ENCODE measurements at places on chromosomes 13 and 19.

- no peak for DNase-seq
These were observed 314.1 kb downstream of the FOXO1 start for GRCh38 chr13:40352380-40352778.

DNA sequence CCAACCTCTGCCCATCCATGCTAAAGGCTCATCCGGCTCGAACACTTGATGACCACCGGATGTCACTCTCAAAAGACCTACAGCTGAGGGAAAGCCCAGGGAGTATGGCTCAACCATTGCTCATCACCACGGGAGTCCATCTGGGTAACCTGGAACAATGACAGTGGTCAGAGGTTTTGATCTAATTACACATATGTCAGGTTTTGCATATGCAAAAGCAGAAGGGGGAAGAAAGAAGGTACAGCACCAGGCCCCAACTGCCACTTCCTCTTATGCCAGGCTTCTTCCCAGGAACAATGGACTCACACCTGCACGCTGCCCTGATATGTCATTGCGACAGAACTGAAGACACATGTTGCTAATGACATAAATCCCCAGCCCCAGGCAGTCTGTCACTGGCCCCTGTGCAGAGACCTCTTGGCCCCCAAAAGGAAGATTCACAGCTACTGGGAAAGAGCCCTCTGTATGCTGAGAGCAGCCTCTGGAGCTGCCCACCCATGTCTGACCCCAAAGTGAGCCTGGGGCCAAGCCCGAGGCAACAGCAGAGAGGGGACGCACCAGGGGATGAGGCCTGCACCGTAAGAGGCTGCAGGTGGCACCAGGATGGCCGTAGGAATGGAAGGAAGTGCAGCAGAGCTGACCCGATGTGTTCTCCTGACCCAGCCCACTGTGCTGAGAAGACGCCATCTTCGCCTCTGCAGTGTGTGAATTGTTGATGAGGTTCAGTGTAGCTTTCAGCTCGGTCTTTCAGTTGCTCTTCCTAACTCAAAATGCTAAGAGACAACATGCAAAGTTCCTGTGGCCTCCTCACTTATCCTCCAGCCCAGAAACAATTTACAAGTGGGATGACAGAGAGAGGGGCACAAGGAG, 26.3 kb downstream of the EPS15L1 start:
- peak; percentile 67 for DNase-seq

GRCh38 chr13:68509734-68510621, 1279.8 kb upstream of the PCDH9 start:
- no peak for DNase-seq

- DNase-seq = no peak
These were observed 26.1 kb downstream of the ATP11A start for GRCh38 chr13:112715715-112716460.

GRCh38 chr19:46860846-46861690, at the start of gene ARHGAP35:
Gene ARHGAP35, plus strand, starts transcription at chr19:46860997. Its CDS starts 57,679 bp downstream, at chr19:46918676.
- no peak for DNase-seq

GRCh38 chr19:33459222-33460090, 62.1 kb downstream of the PEPD start:
- DNase-seq = no peak

DNA sequence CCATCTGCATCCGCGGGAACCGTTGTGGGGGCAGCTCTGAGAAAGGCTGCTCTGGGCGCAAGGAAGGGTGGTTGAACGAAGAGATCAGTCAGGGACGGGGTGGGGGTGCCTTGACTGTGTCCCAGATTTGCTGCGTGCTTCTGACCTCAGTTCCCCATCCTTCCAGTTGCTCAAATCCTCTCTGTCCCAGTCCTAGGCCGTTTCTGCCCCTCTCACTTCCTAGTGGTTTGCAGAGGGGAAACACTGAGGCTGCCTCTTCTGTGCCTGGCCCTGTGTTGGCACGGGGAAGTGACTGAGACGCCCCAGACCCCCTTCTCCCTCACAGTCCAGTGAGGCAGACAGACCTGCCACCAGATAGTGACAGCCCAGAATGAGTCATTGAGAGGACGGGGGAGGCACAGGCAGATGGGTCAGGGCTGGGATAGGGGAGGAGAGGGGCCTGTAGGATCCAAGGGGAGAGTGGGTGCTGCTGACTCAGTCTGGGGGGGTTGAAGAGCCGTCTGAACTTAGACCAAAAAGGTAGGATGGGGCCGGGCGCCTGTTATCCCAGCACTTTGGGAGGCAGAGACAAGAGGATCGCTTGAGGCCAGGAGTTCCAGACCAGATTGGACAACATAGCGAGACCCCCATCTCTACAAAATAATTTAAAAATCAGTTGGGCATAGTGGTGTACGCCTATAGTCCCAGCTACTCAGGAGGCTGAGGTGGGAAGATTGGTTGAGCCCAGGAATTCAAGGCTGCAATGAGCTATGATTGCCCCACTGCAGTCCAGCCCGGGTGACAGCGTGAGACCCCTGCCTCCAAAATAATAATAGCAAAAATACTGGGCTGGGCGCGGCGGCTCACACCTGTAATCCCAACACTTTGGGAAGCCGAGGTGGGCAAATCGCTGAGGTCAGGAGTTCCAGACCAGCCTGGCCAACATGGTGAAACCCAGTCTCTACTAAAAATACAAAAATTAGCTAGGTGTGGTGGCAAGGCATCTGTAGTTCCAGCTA, 26.5 kb downstream of the NUMBL start:
- peak; percentile 42 for DNase-seq

- no peak for DNase-seq
These were observed 95.7 kb upstream of the UBL3 start for GRCh38 chr13:29946093-29946492.

DNA sequence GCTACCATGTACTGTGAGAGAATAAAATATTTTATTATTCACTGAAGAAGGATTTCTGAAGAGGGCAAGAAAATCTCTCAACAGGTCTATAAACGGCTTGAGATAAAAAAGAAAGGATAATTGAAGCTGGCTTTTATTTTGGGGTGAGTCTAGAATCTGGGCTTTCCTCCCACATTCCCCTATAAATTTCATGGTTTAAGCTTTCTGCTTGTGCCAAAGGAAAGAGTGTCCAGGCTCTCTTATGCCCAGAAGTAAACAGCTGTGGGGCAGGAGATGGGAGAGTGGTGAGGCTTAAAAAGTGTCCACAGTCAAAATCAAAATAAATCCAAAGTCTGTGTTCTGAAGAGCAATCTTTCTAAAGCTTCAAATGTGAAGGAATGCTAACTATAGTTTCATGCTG, 942.2 kb upstream of the MIR17HG start:
- no peak for DNase-seq

GRCh38 chr13:66076417-66076816, 1153.7 kb downstream of the PCDH9 start:
- peak; percentile 38 for DNase-seq

DNA sequence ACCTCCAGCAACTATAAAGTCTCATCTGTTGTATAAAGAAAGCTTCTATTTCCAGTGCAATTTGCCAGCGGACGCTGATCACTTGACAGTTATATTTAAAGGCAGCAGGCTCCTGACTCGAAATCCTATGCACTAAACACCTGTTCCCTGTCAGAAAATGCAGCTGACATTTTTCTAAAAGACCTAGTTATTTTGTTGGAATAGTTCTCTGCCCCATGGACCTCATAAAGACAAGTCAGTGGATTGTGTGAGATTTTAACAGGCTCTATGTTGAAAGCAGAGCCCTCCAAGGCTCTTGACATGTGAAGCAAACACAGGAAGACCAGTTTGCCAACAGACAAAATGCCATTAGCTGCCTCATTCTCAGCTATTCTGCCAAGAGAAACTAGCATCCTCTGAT, 304.7 kb upstream of the KLF12 start:
- DNase-seq = no peak

DNA sequence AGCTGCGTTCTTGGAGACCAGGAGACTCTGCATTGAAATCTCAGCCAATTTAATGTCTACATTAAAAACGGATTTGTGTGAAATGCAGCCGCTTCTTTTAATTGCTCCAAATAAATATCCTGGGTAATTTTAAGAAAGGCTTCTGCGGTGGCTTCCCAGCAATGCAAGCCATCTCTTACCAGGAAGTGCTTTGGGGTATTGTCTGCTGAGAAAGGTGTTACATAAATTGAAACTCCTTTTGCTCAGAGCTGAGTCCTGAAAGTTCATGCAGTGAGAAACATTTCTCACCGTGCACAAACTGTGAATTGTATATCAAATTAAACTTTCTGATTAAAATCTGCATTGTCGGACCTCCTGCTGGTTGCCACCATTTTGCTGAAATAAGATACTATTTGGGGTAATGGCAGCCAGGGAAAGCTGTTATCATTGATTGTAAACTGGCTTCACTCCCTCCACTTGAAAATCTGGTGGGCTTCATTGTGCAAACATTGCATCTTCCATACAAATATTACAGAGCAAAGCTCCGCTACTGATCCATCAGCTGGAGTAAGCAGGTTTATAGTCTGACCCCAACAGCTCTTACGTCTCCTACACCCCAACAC, 59.5 kb downstream of the ZIC5 start:
- DNase-seq = no peak

DNA sequence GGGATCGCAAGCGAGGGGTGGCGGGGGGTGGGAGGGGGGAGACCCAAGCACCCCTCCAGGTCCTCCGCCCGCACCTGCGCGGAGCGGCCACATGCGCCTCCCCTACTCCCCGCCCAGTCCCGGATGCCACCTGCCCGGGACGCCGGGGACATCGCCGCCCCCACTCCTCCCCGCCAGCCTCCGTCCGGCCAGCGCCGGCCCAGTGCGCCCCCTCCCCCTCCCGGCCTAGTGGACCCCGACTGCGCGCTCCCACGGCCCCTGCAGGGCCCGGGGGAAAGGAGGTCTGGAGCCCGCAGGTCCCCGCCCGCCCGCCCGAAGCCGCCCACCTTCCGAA, 263 bp downstream of the RHPN2 start:
- DNase-seq = no peak

DNA sequence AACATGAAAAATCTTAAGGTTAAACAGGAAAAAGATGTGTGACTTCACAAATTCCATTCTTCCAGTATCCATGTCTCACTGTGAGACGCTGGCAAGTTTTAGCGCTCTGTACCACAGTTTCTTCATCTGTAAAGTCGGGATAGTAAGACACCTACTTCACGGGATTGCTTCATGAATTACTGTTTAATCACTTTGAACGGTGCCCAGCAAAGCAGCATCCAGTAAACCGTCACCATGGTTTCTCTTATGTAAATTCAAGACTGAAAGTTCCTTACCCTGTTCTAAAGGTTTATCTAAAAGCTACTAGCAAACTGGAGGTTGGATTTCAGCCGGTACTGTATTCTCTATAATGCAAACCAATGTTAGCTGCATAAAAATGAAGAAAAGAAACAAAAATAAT, 53.5 kb downstream of the KATNAL1 start:
- DNase-seq = no peak

DNA sequence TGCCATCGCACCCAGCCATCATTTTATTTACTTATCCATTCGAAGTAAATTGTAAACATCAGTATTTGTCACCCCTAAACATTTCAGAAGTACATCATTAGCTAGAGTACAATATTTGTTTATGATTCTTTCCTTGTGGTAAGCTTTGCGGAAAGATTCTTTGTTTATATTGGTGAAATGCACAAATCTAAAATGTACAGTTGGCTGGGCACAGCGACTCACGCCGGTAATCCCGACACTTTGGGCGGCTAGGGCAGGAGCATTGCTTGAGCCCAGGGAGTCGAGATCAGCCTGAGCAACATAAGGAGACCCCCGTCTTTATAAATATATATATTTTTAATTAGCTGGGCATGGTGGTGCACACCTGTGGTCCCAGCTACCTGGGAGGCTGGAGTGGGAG, 10.1 kb downstream of the LGALS7B start:
- no peak for DNase-seq

- DNase-seq = no peak
These were observed 53.3 kb downstream of the TEX26 start for GRCh38 chr13:30985637-30986205.

DNA sequence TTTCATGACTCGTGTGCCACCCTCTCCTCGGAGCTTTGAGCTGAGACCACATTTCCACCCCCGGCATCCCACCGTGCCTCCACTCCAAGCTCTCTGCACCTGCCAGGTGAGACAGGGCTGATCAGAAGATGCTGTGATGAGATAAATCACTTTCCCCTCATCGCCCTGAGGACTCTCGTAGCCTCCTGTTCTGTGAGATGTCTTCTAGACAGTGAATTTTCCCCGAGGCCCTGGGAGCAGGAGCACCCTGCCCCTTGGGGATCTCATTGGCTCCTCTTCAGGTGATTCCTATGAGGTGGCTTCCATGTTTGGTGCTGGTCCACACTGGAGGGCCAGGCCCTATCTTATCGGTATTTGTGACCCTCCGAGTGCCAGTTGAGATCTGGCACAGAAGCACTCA, 154.0 kb upstream of the TSHZ3 start:
- no peak for DNase-seq

GRCh38 chr19:6500837-6501739, 1.0 kb downstream of the TUBB4A start:
- DNase-seq = no peak

- no peak for DNase-seq
These were observed 591.4 kb downstream of the FGF9 start for GRCh38 chr13:22262001-22262885.

DNA sequence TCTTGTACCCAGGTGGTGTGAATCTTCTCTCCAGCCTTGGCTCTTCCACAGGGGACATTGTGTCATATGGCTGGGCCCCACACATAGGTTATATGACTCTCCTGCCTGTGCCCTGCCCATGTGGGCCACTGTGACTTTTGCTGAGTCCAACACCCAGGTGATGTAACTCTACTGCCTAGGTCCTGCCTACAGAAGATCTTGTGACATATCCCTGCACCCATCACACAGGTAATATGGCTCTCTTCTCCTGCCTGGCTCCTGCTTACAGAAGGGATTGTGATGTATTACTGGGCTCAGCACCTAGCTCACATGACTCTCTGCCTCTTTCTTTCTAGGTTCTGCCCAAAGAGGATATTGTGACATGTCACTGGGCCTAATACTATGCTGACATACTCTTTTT, 19.5 kb upstream of the ZNF429 start:
- DNase-seq = no peak
